ENCODE measurements at places on chromosomes 5 and 9. TPM values are rescaled to one million over a fixed set of nuclear protein-coding genes. Genes with fewer than 3 reads are reported as not detected.

GRCh38 chr5:174386306-174386705 lies 338.1 kb upstream of the MSX2 start:
- DNase-seq, result no peak

DNA sequence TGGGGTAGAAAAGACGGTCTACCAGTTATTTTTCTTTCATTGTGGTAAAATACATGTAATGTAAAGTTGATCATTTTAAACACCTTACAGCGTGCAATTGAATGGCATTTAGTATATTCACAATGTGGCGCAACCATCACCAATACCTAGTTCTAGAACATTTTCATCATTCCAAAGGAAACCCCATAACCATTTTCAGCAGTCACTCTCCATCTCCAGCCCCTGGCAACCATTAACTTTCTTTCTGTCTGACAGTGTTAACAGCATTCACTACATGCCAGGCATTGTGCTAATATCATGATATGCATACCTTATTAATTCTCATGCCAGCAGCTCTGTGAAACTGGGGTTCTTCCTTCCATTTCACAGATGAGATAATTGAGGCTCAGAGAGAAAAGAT lies 32.0 kb downstream of the PTGS1 start:
- DNase-seq, result no peak

DNA sequence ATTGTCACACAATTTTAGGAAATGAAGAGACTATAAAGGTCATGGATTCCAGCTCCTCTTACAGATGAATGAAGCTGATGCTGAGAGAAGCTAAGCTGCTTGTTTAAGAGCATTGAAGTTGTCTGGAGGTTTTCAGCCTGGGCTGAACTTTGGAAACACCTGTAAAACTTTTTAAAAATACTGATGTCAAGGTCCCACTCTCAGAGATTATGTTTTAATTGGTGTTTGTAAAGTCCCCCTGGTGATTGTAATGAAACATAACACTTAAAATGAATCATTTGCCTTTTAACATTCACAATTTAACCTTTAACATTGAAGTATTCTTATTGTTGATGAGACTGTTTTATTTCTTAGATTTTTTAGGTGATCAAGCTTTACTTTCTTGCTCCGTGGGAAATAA lies 16.4 kb downstream of the RAD23B start:
- no peak for DNase-seq

GRCh38 chr9:83986765-83987401 lies 6.3 kb downstream of the RMI1 start:
- DNase-seq, result peak; percentile 36

Gene SLC6A3
- not detected for total RNA-seq

Gene SURF2
- total RNA-seq, result 18.7 TPM

All from pancreas (tissue), 10 donors.